ENCODE measurements at places on chromosomes 11 and 22.

- no peak for DNase-seq
Measured at GRCh38 chr22:41842996-41843970, 10.4 kb downstream of the SREBF2 start.

DNA sequence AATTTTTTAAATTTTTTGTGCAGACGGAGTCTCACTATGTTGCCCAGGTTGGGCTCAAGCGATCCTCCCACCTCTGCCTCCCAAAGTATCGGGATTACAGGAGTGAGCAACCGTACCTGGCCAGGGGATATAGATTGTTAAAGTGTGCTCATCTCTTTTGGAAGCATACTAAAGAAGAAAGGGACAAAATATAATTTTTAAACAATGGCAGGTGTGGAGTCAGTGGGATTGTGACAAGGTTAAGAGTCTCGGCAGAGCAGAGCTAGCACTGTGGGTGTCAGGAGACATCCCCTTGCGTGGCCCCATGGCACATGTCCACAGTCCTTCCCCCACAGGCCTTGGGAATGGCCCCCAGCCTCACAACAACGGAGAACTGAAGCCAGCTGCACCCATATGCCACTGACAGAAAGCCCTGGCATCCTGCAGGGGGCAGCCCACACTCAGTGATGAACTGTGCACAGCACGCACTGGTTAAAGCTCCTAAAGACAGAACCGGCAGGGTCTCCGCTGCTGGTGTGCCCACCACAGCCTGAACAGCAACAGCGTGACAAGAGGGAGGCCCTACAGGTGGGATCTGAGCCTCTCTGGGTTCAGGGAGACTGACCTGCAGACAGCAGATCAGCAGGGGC is 29.9 kb downstream of the SERPIND1 start:
- DNase-seq, result peak; percentile 8

DNA sequence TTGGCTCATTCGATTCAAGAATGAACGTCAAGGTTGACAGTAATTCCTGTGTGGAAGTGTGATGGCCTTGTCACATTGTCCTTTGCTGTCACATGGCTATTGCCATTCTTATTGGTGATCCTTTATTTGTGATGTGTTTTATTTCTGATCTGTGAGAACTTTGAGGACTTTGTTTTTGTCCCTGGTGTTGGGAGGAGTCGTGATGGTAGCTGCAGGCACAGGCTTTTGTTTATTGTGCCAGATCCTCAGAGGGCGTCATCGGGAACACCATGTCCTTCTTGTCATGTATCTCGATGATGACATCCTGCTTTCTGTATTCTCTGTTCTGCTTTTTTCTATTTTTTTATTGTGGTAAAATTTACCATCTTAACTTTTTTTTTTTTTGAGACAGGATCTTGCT is 5.6 kb downstream of the PICK1 start:
- DNase-seq, result no peak

DNA sequence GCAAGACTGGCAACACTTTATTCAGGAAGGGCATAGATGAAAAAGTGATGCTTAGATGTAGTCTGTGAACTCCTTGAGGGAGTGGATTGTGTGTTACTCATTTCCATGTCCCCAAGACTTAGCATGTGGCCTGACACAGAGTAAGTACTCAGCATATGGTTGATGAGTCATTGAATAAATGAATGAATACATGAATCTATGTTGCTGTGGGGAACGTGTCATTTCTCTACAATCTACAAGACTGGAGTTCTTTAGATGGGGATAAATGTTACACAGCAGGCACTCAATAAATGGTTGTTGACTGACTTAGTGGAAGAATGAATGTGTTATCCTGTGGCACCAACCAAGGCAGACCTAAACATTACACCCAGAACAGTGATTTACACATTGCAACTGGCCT is 17.9 kb downstream of the BPIFC start:
- DNase-seq, result no peak

DNA sequence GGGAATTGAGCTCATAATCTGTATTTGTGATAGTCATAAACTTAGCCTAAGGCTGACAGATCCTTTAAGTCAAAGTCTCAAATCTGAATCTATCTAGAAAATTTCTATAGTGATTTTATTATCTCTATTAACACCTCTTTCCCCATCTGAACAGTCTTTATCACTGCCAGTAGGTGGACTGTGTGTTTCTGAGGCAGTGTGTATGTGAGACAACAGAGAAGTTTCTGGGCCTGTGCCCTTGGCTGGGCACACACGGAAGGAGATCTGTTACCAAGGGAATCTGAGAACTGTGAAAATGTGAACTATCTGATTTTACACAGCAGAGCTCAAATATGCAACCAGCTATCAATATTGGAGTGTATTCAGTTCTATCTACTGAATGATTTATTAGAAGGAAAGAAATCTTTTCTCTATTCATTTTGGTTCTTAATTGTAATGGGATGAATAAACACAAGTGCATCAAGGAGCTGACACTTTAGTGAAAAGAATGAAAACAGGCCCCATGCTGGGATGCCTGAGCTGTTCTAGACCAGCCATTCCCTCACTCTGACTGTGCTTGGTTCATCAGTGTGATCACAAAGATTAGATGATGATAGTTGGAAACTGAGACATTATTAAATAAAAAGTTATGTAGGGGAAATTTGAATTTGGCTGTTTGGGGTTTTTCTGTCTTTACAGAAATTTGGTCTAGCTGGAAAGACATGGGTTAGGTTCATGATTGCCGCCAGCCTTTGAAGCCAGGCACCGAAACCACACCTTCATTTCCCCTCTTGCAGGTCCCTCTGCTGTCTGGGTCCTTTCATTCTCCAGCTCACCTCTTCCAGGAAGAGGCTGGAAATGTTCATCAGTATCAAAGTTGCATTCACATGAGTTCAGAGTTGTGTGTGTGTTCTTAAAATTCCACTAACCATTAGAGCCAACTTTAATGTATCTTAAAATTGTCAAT is 68.1 kb downstream of the LIF start:
- no peak for DNase-seq
